Caco-2 (cell line): ENCODE measurements at places on chromosomes 1 and 21. TPM values are rescaled to one million over a fixed set of nuclear protein-coding genes. Genes with fewer than 3 reads are reported as not detected.

The TNFRSF4 gene
- not detected in 2 replicates for total RNA-seq

The KRTAP10-4 gene
- total RNA-seq = not detected in 2 replicates

The BMP8A gene
- 3.2 and 3.6 TPM in 2 replicates for total RNA-seq

The IL19 gene
- not detected in 2 replicates for total RNA-seq

The PRAMEF5 gene
- total RNA-seq = not detected in 2 replicates

The C1orf226 gene
- 5.3 and 7.3 TPM in 2 replicates for total RNA-seq

The HES4 gene
- total RNA-seq = 45.5 and 53.8 TPM in 2 replicates

The CA6 gene
- total RNA-seq = not detected in 2 replicates

The MYBPH gene
- 19.7 and 25.9 TPM in 2 replicates for total RNA-seq

The FAM3B gene
- 59.5 and 59.7 TPM in 2 replicates for total RNA-seq

The DNASE2B gene
- not detected in 2 replicates for total RNA-seq

The PLPPR5 gene
- total RNA-seq = not detected in 2 replicates

- no peak overlapping the region for H3K27ac ChIP-seq
- H3K4me3 ChIP-seq = no peak overlapping the region
- H3K36me3 ChIP-seq = no peaks in the 10 kb centered on the region; the same call in 1 of the 2 replicates
- no peaks in the 10 kb centered on the region for H3K27me3 ChIP-seq
- H3K4me1 ChIP-seq = no peaks in the 10 kb centered on the region
- DNase-seq = no peak
These were observed 74.1 kb downstream of the EPHB2 start for GRCh38 chr1:22784737-22785136.

- H3K4me3 ChIP-seq = no peak overlapping the region
- H3K36me3 ChIP-seq = no peaks in the 10 kb centered on the region
- no peaks in the 10 kb centered on the region for H3K4me1 ChIP-seq
- H3K27ac ChIP-seq = no peak overlapping the region
- H3K27me3 ChIP-seq = no peaks in the 10 kb centered on the region
These were observed 446.8 kb downstream of the PLPP3 start for GRCh38 chr1:56132520-56132919.

GRCh38 chr1:111571987-111572386 lies 47.6 kb upstream of the RAP1A start:
- no peak overlapping the region for H3K4me3 ChIP-seq
- H3K4me1 ChIP-seq = peaks cover 11% of the 10 kb centered on the region
- no peaks in the 10 kb centered on the region for H3K27me3 ChIP-seq

GRCh38 chr1:167587872-167588271 lies 34.3 kb upstream of the CREG1 start:
- H3K36me3 ChIP-seq = no peaks in the 10 kb centered on the region
- no peaks in the 10 kb centered on the region for H3K4me1 ChIP-seq
- no peaks in the 10 kb centered on the region for H3K27me3 ChIP-seq
- H3K4me3 ChIP-seq = no peak overlapping the region

- H3K4me1 ChIP-seq = no peaks in the 10 kb centered on the region; the same call in 1 of the 2 replicates
- no peaks in the 10 kb centered on the region for H3K27me3 ChIP-seq
- H3K27ac ChIP-seq = no peak overlapping the region
- H3K36me3 ChIP-seq = no peaks in the 10 kb centered on the region
- no peak overlapping the region for H3K4me3 ChIP-seq
- DNase-seq = no peak
These were observed 69.2 kb downstream of the NME7 start for GRCh38 chr1:169298441-169298840.

GRCh38 chr1:225697428-225697827 lies 44.5 kb upstream of the ENAH start:
- H3K4me1 ChIP-seq = peaks cover 32% of the 10 kb centered on the region
- H3K27me3 ChIP-seq = no peaks in the 10 kb centered on the region
- no peak overlapping the region for H3K27ac ChIP-seq
- no peaks in the 10 kb centered on the region for H3K36me3 ChIP-seq
- DNase-seq = no peak
- H3K4me3 ChIP-seq = no peak overlapping the region

GRCh38 chr1:66690666-66691381 lies 61.4 kb upstream of the DYNLT5 start:
- H3K4me1 ChIP-seq = no peaks in the 10 kb centered on the region
- DNase-seq = no peak
- no peaks in the 10 kb centered on the region for H3K36me3 ChIP-seq
- H3K27me3 ChIP-seq = no peaks in the 10 kb centered on the region

- no peaks in the 10 kb centered on the region for H3K36me3 ChIP-seq
- peaks cover 28% of the 10 kb centered on the region for H3K4me1 ChIP-seq
- H3K27ac ChIP-seq = no peak overlapping the region
- no peaks in the 10 kb centered on the region; the same call in 1 of the 2 replicates for H3K27me3 ChIP-seq
- H3K4me3 ChIP-seq = no peak overlapping the region
These were observed 28.2 kb downstream of the TLR5 start for GRCh38 chr1:223114871-223115270.

DNA sequence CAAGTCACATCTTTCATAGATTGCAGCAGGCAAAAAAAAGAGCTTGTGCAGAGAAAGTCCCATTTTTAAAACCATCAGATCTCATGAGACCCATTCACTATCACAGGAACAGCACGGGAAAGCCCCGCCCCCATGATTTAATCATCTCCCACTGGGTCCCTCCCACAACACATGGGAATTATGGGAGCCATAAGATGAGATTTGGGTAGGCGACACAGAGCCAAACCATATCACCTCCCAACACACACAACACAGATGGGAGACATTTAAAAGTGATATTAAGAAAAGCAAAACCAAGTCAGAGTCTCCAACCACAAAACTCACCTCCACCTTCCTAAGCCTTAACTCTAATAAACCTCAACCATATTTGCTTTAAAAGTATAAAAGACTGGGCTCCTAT lies 61.5 kb upstream of the TIAM1 start:
- no peaks in the 10 kb centered on the region for H3K36me3 ChIP-seq
- H3K4me3 ChIP-seq = no peak overlapping the region
- H3K27ac ChIP-seq = no peak overlapping the region
- no peak for DNase-seq

- H3K27me3 ChIP-seq = no peaks in the 10 kb centered on the region
- H3K36me3 ChIP-seq = peaks cover 7% of the 10 kb centered on the region
- H3K4me3 ChIP-seq = no peak overlapping the region
- H3K27ac ChIP-seq = no peak overlapping the region
- no peak for DNase-seq
These were observed 5.8 kb upstream of the SPATC1L start for GRCh38 chr21:46189959-46190490.

DNA sequence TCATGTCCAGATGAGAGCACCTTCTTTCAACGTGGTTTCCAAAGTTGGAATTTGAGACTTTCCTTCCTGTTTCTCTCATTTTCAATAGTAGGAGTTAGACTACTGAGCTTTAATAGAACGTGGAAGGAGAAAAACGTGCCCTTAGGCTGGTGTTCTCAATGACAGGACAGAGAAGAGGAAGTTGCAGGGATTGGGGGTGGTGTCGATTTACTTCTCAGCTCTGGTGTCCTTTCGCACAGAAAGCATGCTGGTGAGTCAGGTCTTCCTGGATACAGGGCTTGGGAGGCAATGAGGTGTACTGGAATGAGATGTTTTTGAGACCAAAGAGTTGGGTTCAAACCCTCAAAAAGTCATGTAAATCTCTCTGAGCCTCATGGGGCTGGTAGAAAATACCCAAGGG lies 67.1 kb downstream of the HIVEP3 start:
- no peak for DNase-seq
- H3K4me3 ChIP-seq = no peak overlapping the region
- H3K36me3 ChIP-seq = no peaks in the 10 kb centered on the region
- no peaks in the 10 kb centered on the region for H3K27me3 ChIP-seq
- no peaks in the 10 kb centered on the region for H3K4me1 ChIP-seq
